ENCODE measurements at places on chromosomes 5 and 9.

- DNase-seq: no peak
Observed at GRCh38 chr5:157772127-157772526, 28.6 kb downstream of the LSM11 start.

DNA sequence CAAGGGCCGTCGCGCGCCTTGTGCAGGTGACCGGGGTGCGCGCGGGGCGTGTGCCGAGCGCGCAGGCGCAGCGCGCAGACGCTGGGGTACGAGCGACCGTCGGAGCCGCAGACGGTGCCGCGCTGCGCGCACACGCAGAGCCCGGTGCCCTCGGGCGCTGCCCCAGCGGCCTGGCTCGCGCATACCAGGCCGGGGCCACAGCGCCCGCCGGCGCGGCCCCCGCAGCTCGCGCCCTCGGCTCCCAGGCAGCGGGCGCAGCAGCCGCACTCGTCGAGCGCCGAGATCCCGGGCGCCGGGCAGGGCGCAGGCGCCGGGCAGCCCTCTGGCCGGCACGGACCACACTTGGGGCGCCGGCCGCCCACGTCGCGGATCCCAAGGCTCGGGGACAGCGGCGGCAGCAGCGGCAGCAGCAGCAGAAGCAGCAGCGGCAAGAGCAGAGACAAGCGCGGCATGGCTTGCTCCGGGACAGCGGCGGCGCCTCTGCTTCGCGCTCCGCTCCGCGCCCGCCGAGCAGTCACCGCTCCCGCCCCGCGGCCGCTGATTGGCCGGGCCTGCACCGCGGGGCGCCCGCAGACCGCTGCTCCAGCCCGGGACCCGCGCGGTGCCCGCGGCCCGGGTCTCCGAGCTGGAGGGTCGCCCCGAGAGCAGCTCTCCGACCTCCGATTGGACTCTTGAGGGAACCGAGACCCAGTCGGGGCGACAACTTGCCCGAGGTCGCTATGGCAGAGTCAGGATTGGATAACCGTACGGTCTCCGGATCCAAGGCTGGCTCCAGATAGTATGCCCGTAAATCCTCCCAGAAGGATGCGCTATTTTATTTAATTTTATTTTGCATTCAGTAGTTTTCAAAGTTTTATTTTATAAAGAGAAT lies at the start of gene IGFBPL1:
TSS of gene IGFBPL1 (minus strand) at position 482 of the 871 bp plus-strand sequence. CDS start at position 452, 30 bp downstream.
- no peak for DNase-seq

DNA sequence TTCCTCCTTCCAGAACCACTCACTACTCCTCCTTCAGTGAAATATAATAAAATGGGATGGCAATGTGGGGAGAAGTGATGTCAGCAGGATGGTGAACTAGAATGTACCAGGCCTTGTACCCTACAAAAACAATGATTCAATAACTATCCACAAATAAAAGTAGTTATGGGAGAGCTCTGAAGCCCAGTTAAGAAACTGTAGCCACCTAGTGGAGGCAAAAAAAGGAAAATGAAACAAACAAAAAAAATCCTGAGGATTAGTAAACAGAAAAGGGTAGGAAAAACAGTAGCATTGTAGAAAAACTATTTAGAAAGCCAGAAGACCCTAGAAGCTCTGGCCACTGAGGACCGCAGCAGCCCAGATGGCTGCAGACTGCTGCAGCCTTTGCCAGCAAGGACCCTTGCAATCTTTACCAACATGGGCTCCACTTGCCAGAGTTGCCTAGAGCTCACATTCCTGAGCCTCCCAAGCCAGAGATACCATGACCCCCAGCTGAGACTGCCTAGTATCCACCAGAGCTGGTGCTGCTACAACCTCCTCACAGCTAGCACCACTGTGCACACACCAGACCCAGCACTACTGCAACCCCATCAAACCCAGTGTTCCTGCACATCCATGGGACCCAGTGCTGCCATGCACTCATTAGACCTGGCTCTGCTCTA lies 259.7 kb upstream of the MSX2 start:
- no peak for DNase-seq

DNA sequence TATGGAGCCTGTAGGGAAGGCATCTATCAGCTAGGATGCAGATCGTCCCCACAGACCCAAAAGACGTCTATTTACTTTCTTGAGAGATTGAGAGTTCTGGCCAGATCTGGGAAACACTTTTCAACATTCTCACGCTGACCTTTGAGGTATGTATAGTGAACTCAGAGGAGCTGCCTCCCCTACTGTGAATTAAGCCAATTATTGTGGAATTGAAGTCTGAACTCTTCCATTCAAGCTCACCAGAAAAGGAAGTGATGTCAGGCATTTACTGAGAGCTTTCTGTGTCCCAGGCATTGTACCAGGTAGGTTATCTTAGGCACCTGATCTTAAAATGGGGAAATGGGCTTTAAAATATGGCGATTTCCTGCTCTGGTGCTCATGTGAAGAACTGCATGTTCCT lies 136.5 kb downstream of the SV2C start:
- no peak for DNase-seq

DNA sequence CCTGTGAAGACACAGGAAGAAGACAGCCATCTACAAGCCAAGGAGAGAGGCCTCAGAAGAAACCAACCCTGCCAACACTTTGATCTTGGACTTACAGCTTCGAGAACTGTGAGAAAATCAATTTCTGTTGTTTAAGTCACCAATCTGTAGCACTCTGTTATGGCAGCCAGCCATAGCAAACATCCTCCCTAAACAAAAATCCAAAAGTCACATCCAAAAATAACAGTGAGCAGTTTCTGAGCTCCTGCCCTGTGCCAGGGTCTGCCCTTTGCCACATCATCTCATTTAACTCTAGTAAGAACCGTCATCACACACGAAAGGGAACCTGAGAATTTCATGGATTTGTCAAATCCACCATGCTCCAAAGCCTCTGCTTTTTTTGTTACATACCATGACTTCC lies 118.8 kb downstream of the TRIM36 start:
- DNase-seq: no peak

- DNase-seq: no peak
Observed at GRCh38 chr5:178525906-178526732, 64.1 kb downstream of the COL23A1 start.

DNA sequence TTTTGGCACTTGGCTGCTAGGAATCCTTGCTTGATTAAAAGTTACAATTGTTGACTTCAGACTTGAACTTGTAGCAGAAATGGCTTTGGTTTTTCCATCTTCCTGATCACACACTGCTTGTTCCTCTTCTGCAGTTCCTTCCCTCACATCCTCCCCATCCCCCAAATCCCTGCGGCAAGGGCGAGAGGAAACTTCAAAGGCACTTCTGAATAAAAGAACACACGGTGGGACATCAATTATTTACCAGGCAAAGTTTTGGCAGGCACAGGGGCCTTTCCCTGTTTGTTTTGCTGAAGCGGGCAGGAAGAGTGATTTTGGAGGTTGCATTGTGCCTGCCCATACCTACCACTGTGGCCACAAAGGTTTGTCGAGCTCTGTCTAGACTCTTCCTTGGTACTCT lies 260.9 kb downstream of the KIF4B start:
- DNase-seq: no peak

DNA sequence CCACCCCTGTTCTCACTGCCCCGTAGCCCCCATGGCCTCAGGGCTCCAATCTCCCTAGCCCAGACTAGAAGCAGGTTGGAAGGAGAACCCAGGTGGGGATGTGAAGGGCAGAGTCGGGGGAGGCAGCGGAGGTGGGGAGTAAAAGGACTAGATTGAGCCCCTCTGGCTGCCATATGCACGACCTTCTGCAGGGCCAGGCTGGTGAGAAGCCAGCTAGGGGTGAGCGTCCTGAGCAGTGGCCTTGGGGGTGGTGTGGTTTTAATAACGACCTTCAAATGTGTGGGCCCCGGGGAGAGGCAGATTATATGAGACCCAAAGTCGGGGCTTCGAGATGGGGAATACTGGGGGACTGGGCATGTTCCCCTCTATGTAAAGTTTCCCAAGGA lies 139.5 kb downstream of the C9orf50 start:
- DNase-seq: no peak
